Peyer's patch (tissue), 4 donors: ENCODE measurements at places on chromosomes 3 and 15. TPM values are rescaled to one million over a fixed set of nuclear protein-coding genes. Genes with fewer than 3 reads are reported as not detected.

DNA sequence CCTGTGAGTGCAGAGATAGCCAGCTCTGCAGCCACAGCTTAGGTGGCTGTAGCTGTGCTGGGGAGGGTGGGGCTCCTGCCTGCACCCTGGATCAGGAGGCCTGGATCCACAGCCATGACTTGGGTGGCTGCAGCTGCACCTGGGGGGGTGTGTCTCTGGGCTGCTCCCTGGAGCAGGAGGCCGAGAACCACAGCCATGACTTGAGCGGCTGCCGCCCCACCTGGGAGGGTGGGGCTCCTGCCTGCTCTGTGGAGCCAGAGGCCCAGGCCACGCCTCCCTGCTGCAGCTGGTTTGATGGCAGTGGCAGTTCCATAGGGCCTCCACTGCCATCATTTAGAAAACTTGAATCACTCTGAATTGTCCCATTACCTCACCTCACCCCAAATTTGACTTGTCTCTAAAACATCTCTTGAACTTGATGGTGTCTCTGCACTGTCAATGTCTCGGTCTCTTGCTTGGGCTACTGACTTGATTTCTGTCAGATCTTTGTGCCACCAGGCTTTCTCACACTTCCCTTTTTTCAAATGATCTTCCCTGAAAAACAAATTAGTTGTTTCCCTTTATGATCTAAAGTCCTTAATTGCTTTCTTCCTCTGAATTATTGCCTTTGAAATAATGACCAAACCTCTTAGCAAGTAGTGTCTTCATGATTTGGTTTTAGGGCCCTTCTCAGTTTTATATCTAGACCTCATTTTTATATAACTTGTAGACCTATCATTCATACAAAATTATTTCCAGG, 313.2 kb upstream of the MME start:
- H3K27me3 ChIP-seq = no peaks in the 10 kb centered on the region
- H3K27ac ChIP-seq = no peak overlapping the region
- no peak overlapping the region for H3K4me3 ChIP-seq
- no peaks in the 10 kb centered on the region for H3K36me3 ChIP-seq
- no peaks in the 10 kb centered on the region for H3K4me1 ChIP-seq

DNA sequence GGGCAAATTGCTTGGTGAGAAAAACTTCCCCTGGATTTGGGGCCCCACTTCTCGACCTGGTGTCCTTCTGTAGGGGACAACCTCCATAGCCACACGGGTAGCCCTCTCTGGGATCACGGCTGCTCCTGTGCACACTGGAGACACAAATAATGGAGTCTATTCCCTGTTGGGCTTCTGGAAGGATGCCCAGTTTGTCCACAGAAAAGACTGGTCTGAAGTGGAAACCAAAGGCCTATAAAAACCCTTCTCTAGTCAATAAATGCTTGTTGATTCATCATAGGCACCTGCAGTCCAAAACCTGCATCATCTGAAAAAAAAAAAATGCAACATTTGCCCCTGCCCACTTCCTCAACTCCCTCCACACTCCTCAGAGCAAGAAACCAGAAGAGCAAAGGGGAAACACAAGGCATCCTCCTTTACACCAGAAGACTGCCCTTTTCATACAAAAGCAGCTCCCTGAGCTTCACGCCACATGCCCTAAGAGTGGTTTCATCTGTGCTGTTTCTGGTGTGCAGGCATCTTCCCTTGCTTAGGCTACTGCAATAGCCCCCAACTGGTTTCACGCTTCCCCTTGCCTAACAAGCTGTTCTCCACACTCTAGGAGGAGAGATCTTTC, 36.3 kb downstream of the SRGAP3 start:
- no peaks in the 10 kb centered on the region for H3K4me1 ChIP-seq
- no peak overlapping the region for H3K4me3 ChIP-seq
- no peaks in the 10 kb centered on the region for H3K27me3 ChIP-seq

DNA sequence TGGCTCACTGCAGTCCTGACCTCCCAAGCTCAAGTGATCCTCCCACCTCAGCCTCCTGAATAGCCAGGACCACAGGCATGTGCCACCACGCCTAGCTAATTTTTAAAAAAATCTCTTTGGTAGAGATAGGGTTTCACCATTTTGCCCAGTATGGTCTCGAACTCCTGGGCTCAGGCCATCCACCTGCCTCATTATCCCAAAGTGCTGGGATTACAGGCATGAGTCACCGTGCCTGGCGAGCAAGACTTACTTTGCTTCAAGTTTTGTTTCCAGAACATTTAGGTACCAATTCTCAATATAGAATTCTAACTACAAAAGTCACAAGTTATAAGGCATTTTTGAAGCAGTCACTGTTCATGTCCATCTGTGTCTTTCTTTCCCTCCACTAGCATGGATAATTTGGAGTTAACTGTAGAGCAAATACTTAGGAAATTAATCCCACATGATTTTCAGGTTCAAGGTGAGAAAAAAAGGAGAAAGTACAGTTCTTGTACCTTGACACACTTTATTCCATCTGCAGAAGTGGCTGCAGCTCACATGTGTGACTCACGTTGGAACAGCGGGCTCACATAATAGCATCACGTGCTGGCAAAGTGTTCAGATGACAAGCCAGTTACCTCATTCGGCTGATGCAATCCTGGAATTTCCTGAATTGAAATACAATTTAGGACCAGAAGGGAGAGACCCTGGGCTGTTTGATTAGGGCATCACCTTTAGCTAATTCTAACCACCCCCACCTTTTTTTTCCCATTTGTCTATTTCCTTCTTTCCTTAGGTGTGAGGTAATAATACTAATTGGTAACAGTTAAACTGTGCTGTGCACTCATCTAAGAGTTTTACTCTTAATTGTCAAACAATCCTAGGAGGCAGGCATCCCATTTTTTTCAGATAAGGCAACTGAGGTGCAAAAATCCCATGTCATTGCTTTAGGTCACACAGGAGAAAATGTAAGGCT, 46.9 kb upstream of the NEDD4 start:
- no peaks in the 10 kb centered on the region for H3K36me3 ChIP-seq
- H3K27me3 ChIP-seq = no peaks in the 10 kb centered on the region
- no peak overlapping the region for H3K4me3 ChIP-seq
- H3K4me1 ChIP-seq = no peaks in the 10 kb centered on the region

GRCh38 chr3:133754455-133754854, 8.3 kb downstream of the TF start:
- H3K4me1 ChIP-seq = no peaks in the 10 kb centered on the region
- no peak overlapping the region for H3K4me3 ChIP-seq
- no peaks in the 10 kb centered on the region for H3K27me3 ChIP-seq

- H3K4me1 ChIP-seq = no peaks in the 10 kb centered on the region
- H3K36me3 ChIP-seq = no peaks in the 10 kb centered on the region
- H3K27ac ChIP-seq = no peak overlapping the region
- no peaks in the 10 kb centered on the region for H3K27me3 ChIP-seq
- no peak overlapping the region for H3K4me3 ChIP-seq
Measured at GRCh38 chr3:9087831-9088413, 124.7 kb upstream of the RAD18 start.

GRCh38 chr3:61227799-61228198, 23.5 kb downstream of the FHIT start:
- no peaks in the 10 kb centered on the region for H3K4me1 ChIP-seq
- no peak overlapping the region for H3K27ac ChIP-seq
- H3K36me3 ChIP-seq = no peaks in the 10 kb centered on the region
- no peak for DNase-seq
- no peak overlapping the region for H3K4me3 ChIP-seq

PCSK6 gene
- total RNA-seq = 14.9 TPM

TF gene
- total RNA-seq = 2.4 TPM

KCNMB3 gene
- 3.5 TPM for total RNA-seq

SNX22 gene
- 0.40 TPM for total RNA-seq
